ENCODE measurements at places on chromosomes 12 and 14. TPM values are rescaled to one million over a fixed set of nuclear protein-coding genes. Genes with fewer than 3 reads are reported as not detected.
A peak's percentile ranks its signal among the peaks of the same experiment; 100 is the strongest.

DNA sequence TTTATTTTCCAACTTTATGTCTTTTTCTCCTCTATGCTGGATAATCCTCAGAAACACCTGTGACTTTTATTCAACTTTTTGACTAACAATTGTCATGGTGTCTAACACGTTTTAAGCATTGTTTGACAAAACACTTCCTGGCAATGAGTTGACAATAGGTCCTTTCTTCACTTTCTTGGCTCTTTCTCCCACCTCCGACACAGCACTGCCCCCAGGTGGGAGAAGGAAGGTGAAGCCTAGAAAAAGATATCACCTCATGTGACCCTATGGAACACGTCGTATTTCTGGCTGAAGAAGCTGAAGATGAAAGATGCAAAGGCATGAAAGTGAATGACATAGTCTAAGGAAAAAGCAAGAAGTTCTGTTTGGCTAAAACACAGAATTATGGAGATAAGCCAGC is 430.0 kb downstream of the ETNK1 start:
- no peak overlapping the region for H3K4me3 ChIP-seq
- no peak overlapping the region for H3K27ac ChIP-seq
- no peak for DNase-seq

- peaks cover 10% of the 10 kb centered on the region for H3K4me1 ChIP-seq
- no peak overlapping the region for H3K4me3 ChIP-seq
- H3K27ac ChIP-seq, result no peak overlapping the region
- no peaks in the 10 kb centered on the region for H3K36me3 ChIP-seq
Observed at GRCh38 chr12:51883998-51884675, 3.8 kb upstream of the ANKRD33 start.

GRCh38 chr14:56422703-56423213 is 156.8 kb upstream of the TMEM260 start:
- peaks cover 13% of the 10 kb centered on the region for H3K27me3 ChIP-seq
- H3K4me3 ChIP-seq, result no peak overlapping the region
- no peak for DNase-seq
- no peaks in the 10 kb centered on the region for H3K36me3 ChIP-seq
- H3K4me1 ChIP-seq, result no peaks in the 10 kb centered on the region

- peaks cover 16% of the 10 kb centered on the region for H3K36me3 ChIP-seq
- H3K27ac ChIP-seq, result no peak overlapping the region
- H3K27me3 ChIP-seq, result no peaks in the 10 kb centered on the region
- no peak overlapping the region for H3K4me3 ChIP-seq
Observed at GRCh38 chr12:39329876-39330275, 113.0 kb downstream of the KIF21A start.

Gene HNF1A
- not detected for total RNA-seq

- no peak overlapping the region for H3K4me3 ChIP-seq
- no peak for DNase-seq
- no peak overlapping the region for H3K27ac ChIP-seq
Observed at GRCh38 chr14:97274626-97275025, 477.4 kb downstream of the VRK1 start.

DNA sequence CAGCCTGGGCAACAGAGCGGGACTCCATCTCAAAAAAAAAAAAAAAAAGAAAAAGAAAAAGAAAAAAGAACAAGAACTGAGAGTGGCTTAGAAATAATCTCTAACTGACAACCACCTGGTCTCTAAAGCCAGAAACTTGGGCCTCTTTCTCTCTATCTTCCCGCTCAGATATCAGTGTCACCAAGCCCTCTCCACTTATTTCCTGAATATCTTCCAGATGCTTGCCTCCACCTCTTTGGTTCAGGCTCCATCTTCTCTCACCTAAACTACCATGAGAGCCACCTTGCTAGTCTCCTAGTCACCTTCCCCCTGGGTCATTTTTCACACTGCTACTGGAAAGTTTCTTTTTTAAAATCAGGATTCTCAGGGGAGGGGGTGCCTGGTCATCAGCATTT is 1.8 kb upstream of the TM9SF1 start:
- DNase-seq, result no peak
- peaks cover 55% of the 10 kb centered on the region for H3K4me1 ChIP-seq
- peak overlapping the region; percentile 97 for H3K4me3 ChIP-seq
- peaks cover 34% of the 10 kb centered on the region for H3K36me3 ChIP-seq
- no peaks in the 10 kb centered on the region for H3K27me3 ChIP-seq
- H3K27ac ChIP-seq, result peak overlapping the region; percentile 53

Gene NGB
- not detected for total RNA-seq

DNA sequence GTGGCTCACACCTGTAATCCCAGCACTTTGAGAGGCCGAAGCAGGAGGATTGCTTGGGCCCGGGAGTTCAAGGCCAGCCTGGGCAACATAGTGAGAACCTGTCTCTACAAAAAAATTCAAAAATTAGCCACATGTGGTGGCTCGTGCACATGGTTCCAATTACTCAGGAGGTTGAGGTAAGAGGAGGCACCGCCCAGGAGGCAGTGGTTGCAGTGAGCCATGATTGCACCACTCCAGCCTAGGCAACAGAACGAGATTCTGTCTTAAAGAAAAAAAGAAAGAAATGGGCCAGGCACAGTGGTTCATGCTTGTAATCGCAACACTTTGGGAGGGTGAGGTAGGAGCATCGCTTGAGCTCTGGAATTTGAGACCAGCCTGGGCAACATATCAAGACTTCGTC is 33.5 kb downstream of the MAP1LC3B2 start:
- H3K4me3 ChIP-seq, result no peak overlapping the region
- peaks cover 35% of the 10 kb centered on the region for H3K4me1 ChIP-seq
- DNase-seq, result no peak
- H3K27ac ChIP-seq, result no peak overlapping the region
- H3K36me3 ChIP-seq, result peaks cover 1% of the 10 kb centered on the region

Gene TAS2R43
- 0.76 TPM for total RNA-seq

Gene PTCSC3
- total RNA-seq, result not detected

DNA sequence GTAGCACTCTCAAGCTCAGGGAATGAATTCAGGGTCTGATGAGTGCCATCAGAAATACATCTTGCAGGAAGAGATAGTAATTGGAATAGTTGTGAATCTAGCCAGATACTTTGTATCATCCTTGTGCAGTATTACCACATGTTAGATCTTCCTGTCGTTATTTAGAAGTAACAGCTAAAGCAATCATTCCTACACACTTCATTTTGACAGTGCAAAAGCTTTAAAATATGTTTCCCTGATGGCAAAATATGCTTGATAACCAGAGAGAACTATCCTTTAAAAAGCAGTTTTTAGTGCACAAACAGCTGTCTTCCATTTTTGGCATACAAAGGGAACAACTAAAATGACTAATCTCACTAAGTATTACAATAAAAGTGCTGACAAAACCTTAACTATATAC is 149.5 kb upstream of the SLC38A2 start:
- H3K36me3 ChIP-seq, result peaks cover 22% of the 10 kb centered on the region
- peak overlapping the region; percentile 57 for H3K27ac ChIP-seq
- DNase-seq, result no peak
- no peaks in the 10 kb centered on the region for H3K27me3 ChIP-seq
- H3K4me3 ChIP-seq, result peak overlapping the region; percentile 32

GRCh38 chr14:93744176-93744575 is 44.1 kb downstream of the PRIMA1 start:
- no peaks in the 10 kb centered on the region for H3K4me1 ChIP-seq
- no peak for DNase-seq
- peaks cover 3% of the 10 kb centered on the region for H3K27me3 ChIP-seq

DNA sequence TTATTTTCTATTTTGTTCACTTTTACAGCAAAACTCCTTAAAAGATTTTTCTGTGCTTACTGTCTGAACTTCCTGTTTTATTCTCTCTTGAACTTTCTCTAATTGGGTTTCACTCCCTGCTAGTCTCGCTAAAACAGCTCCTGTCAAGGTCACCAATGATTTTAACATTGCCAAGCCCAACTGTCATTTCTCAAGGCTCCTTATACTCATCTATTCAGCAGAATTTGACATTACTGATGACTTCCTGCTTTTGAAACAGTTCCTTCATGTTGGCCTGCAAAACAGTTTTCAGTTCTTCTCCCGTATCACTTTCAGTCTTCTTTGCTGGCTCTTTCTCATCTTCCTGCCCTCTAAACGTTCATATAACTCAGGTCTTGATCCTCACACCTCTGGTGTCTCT is 268.5 kb upstream of the USP15 start:
- DNase-seq, result no peak
- no peaks in the 10 kb centered on the region for H3K4me1 ChIP-seq
- H3K27me3 ChIP-seq, result peaks cover 3% of the 10 kb centered on the region
- no peak overlapping the region for H3K27ac ChIP-seq

Gene PPP1R3E
- 16.6 TPM for total RNA-seq

Measured in activated T-helper 1 cell treated with anti-CD3 and anti-CD28 coated beads, Interleukin-12 subunit alpha, Interleukin-12 subunit beta, Interleukin-2, Interleukin-4 antibody, amounts not matched to agents 30 ng/mL and 10 ng/mL and 1 ng/mL, durations not matched to agents 14 hours and 24 hours and 36 hours (primary cell).